ENCODE measurements at places on chromosomes 12 and 14. TPM values are rescaled to one million over a fixed set of nuclear protein-coding genes. Genes with fewer than 3 reads are reported as not detected.

DNA sequence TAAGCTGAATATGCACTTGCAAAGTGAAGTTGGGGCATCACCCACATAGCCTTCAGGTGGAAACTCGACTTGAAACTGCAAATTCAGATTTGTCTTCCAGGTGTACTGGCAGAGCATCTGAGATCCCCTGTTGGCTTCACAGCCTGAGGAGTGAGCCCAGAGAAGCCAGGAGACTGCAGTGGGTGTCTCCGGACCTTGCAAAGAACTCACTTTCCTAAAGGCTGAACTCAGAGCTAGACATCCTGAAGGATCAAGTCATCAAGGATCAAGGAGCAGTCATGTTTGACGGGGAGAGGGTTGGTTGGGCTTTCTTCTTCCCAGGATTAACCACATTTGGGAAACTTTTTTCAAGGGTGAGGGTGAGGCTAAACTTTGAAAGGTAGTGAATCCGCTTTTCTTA is 9.1 kb upstream of the HOXC13 start:
- no peaks in the 10 kb centered on the region for H3K4me1 ChIP-seq
- no peak for DNase-seq
- no peak overlapping the region for H3K27ac ChIP-seq

GRCh38 chr12:27221625-27222387 is 22.3 kb upstream of the STK38L start:
- H3K4me1 ChIP-seq: peaks cover 14% of the 10 kb centered on the region
- peaks cover 3% of the 10 kb centered on the region for H3K36me3 ChIP-seq
- H3K27ac ChIP-seq: no peak overlapping the region
- DNase-seq: no peak
- H3K4me3 ChIP-seq: no peak overlapping the region

DNA sequence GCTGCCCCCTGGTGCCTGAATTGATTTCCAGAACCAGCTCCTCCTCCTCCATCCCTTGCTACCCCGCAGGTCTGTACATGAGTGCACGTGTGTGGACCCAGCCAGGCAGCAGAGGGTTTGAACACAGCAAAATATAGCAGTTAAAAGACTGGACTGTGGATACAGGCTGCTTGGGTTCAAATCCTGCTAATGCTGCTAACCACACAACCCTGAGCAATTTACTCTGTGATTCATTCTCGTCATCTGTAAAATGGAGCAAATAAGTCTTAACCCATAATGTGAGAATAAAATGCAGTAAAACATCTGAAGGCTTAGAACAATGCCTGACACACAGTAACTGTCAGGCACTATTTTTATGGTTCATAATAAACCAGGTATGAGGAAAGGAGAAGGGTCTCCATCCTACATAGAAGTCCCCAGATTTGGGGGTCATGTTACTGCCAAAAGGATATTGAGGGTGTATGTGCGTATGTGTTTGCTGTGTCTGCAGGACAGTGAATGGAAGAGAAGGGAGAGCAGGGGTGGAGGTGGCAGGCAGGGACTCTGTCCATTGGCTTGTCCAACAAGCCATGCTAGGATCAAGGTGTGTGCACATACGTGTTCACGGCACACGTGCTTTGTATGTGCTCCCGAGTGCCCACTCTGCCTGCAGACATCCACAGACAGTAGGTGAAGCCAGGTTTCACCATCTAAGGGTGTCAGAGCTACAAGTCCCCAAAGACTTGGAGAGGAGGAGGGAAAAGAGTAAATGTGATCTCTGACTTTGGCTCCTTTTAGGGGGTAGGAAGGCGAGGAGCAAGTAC is 1.5 kb upstream of the STAT6 start:
- peak overlapping the region; percentile 95 for H3K27ac ChIP-seq
- H3K4me3 ChIP-seq: peak overlapping the region; percentile 88
- DNase-seq: no peak
- peaks cover 7% of the 10 kb centered on the region for H3K27me3 ChIP-seq

DNA sequence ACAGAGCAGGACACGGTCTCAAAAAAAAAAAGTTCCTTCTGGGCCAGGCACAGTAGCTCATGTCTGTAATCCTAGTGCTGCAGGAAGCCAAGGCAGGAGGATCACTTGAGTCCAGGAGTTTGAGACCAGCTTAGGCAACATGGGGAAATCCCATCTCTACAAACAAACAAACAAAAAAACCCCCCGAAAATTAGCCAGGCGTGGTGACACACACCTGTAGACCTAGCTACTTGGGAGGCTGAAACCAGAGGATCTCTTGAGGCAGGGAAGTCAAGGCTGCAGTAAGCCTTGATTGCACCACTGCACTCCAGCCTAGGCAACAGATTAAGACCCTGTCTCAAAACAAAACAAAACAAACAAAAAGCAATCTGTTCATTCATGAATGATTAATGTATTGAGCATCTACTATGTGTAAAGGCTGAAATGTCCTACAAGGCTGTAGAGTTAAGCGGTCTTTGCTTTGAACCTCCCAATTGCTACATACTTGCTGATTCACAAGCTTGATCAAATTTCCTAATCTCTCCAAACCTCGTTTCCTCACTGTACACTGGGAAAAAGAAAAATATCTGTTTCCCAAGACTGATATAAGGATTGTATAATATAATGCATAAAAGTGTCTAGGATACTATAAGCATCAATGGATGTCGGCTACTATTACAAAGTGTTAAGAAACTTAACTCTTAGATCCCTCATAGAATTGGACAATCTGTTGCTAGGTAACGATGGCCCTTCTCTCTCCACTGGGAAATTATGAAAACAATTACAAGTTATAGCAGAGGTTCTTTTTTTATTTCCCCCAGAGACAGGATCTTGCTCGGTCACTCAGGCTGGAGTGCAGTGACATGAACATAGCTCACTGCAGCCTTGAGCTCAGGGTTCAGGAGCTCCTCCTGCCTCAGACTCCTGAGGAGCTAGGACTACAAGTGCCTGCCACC is 7.9 kb upstream of the RILPL2 start:
- H3K4me1 ChIP-seq: peaks cover 40% of the 10 kb centered on the region
- H3K27ac ChIP-seq: no peak overlapping the region
- H3K27me3 ChIP-seq: no peaks in the 10 kb centered on the region
- H3K36me3 ChIP-seq: peaks cover 6% of the 10 kb centered on the region

DNA sequence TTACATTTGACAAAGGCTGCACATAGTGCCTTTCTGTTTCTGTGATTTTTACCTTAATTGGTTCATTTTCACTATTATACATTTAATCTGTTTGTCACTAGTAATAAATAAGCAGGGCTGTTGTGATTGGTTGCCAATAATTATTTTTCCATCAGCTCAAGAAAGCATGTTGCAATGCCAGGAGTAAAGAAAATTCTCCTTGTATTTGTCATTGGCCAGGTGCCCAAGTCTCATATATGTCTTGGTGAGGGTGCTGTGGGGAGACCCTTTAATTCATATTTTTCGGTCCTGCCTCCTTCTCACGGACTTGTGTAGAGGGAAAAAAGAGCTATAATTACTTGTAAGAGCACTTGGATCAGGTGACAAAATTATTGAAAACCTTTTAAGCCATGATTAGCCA is 108.0 kb downstream of the KITLG start:
- no peaks in the 10 kb centered on the region for H3K27me3 ChIP-seq
- no peaks in the 10 kb centered on the region for H3K36me3 ChIP-seq
- DNase-seq: no peak
- no peak overlapping the region for H3K4me3 ChIP-seq
- no peak overlapping the region for H3K27ac ChIP-seq

- H3K36me3 ChIP-seq: no peaks in the 10 kb centered on the region
- DNase-seq: no peak
These were observed 4.4 kb upstream of the PLXNC1 start for GRCh38 chr12:94143951-94144350.

GRCh38 chr14:92315050-92315805 is 7.7 kb upstream of the SLC24A4 start:
- H3K36me3 ChIP-seq: no peaks in the 10 kb centered on the region
- no peak for DNase-seq
- H3K4me3 ChIP-seq: no peak overlapping the region
- peaks cover 1% of the 10 kb centered on the region for H3K27me3 ChIP-seq
- H3K27ac ChIP-seq: no peak overlapping the region

DNA sequence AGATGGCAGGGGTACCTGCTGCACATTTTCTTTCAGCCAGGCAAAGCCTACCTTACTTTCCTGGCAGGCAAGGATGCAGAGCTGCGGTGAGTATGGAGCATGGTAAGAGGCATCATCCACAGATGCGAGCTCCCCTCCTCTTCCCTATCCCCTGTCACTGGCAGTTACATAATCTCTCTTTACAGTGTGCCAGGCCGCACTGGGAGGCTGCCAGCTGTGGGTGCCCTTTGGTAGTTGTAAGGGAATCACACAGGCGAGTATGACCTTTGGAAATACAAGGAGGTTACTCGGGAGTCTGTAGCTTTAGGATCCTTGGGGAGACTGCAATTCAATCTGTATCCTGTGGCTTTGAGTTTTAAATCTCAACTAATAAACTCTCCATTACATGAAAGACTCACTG is 132.5 kb downstream of the KTN1 start:
- H3K4me3 ChIP-seq: no peak overlapping the region
- H3K4me1 ChIP-seq: no peaks in the 10 kb centered on the region
- H3K36me3 ChIP-seq: no peaks in the 10 kb centered on the region
- no peaks in the 10 kb centered on the region for H3K27me3 ChIP-seq

DNA sequence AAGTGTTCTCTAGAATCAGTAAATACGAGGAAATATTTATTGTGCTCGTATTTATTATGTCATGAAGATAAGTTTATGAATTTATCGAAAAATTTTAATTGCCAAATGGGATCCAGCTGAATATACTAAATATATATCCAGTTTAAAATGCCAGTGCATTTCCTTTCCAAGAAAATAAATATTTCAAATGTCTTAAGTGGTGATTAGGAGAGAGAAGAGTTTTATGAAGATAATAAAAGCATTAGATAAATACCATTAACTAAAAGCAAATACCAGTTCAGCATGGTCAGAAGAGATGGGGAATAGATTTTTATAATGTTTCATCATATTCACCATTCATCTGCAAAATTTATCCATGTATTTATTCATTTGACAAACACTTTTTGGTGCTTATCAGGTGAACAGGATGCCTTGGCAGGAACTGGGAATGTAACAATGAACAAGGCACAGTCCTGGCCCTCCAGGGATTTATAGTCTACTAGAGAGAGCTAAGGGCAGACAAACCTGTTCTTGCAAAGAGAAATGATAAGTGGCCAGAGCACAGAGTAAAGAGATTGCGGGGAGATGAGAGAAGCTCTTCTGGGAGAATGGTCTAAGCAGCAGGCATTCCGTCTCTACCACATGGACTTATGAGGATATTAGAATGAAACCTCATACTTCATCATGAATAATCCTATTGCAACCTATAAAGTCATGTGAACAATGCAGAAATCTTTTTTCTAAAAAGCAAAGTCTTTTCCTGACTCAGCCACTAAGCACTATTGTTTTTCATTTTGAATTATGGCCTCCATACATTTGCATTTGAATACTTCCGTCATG is 143.7 kb upstream of the ABCD2 start:
- DNase-seq: no peak
- H3K27ac ChIP-seq: no peak overlapping the region
- H3K36me3 ChIP-seq: no peaks in the 10 kb centered on the region
- no peak overlapping the region for H3K4me3 ChIP-seq

- no peak overlapping the region for H3K27ac ChIP-seq
- peaks cover 6% of the 10 kb centered on the region for H3K4me1 ChIP-seq
- H3K36me3 ChIP-seq: no peaks in the 10 kb centered on the region
These were observed 1045.9 kb downstream of the VRK1 start for GRCh38 chr14:97843066-97843465.

GRCh38 chr12:570435-570920 is 92.8 kb downstream of the NINJ2 start:
- DNase-seq: no peak
- peaks cover 18% of the 10 kb centered on the region for H3K36me3 ChIP-seq

- no peaks in the 10 kb centered on the region for H3K4me1 ChIP-seq
- H3K4me3 ChIP-seq: no peak overlapping the region
- H3K27me3 ChIP-seq: no peaks in the 10 kb centered on the region
- H3K36me3 ChIP-seq: no peaks in the 10 kb centered on the region
- H3K27ac ChIP-seq: no peak overlapping the region
These were observed 152.2 kb downstream of the SLC15A4 start for GRCh38 chr12:128671528-128672042.

GRCh38 chr14:68688872-68689371 is 103.9 kb downstream of the ZFP36L1 start:
- H3K27ac ChIP-seq: peak overlapping the region; percentile 33
- H3K4me3 ChIP-seq: no peak overlapping the region
- H3K27me3 ChIP-seq: no peaks in the 10 kb centered on the region

GRCh38 chr12:105798256-105798845 is 340.4 kb downstream of the NUAK1 start:
- peaks cover 1% of the 10 kb centered on the region for H3K27me3 ChIP-seq
- H3K4me3 ChIP-seq: no peak overlapping the region
- no peaks in the 10 kb centered on the region for H3K4me1 ChIP-seq
- no peak overlapping the region for H3K27ac ChIP-seq
- H3K36me3 ChIP-seq: no peaks in the 10 kb centered on the region

DNA sequence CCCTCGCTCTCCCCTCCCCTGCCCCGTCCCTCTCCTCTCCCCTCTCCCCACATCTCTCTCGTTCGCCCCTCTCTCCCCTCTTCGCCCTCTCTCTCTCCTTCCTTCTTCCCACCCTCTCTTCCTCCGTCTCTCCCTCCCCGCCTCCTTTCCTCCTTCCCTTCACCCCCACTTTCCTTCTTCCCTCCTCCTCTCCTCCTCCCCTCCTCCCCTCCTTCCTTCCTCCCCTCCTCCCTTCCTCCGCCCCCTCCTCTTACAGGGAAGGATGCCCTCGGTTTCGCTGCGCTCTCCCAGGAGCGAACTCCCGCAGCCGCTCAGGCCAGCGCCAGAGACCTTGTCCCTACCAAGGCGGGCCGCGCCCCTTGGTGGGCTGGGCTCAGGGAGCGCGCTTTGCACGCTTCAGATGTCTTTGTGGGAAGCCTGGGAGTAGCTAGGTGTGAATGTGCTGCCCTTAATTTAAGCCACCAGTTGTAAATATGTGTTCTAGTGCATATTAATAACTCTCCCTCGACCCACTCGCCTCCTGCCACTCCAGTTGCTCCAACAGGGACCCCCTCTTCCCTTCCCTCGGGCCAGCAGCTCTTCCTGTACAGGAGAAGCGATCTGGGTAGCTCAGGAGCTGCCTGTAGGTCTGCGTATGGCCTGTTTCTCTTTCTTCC is 13.3 kb upstream of the MAP3K9 start:
- H3K4me3 ChIP-seq: peak overlapping the region; percentile 80
- peak; percentile 13 for DNase-seq
- no peaks in the 10 kb centered on the region for H3K36me3 ChIP-seq
- peak overlapping the region; percentile 34 for H3K27ac ChIP-seq

Gene LRRK2
- 0.02 TPM for total RNA-seq

Gene NRL
- 3.3 TPM for total RNA-seq

Gene LIN7A
- not detected for total RNA-seq

Gene FAM222A
- 0.52 TPM for total RNA-seq
